Uterus (tissue), 4 donors: ENCODE measurements at places on chromosomes 1 and 21.

DNA sequence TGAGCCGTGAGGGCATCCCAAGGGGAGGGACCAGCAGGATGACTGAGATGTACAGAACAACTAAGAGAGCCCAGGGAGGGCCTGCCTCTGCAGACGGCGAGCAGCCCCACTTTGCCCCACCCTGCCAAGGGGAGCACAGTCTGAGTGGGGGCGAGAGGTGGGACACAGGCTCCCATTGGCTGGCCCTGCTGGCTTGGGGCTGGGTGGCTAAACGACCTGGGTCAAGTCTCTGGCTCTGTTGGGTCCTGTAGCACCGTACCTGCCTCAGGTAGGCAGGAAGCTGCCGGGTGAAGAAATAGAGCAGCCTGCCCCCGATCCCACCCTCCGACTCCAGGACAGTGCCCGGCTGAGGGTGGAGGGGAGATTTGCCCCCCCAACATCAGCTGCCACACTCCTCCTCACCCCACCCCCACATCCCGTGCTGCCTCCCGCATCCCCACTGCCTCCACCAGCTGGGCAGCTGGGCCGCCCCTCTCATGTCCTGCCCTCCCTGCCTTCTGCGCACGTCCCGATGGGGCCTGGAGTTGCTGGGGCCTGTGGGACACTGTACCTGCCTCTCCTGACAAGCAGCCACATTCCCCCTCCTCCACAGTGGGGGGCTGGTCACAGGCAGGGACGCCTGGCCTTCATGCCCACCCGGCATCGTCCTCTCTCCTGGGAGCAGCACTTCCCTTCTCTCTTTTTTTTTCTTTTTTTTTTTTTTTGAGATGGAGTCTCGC lies 12.6 kb upstream of the PLEKHG5 start:
- no peak overlapping the region for H3K4me3 ChIP-seq
- no peak overlapping the region for H3K27ac ChIP-seq
- no peaks in the 10 kb centered on the region for H3K27me3 ChIP-seq
- DNase-seq: no peak
- no peaks in the 10 kb centered on the region for H3K36me3 ChIP-seq
- peaks cover 8% of the 10 kb centered on the region for H3K4me1 ChIP-seq

- H3K4me1 ChIP-seq: no peaks in the 10 kb centered on the region
- H3K36me3 ChIP-seq: no peaks in the 10 kb centered on the region
- no peaks in the 10 kb centered on the region for H3K27me3 ChIP-seq
Measured at GRCh38 chr1:116506132-116507004, 64.5 kb downstream of the CD58 start.

GRCh38 chr1:36256558-36257374 lies 32.5 kb downstream of the THRAP3 start:
- DNase-seq: no peak
- H3K4me1 ChIP-seq: peaks cover 7% of the 10 kb centered on the region
- H3K4me3 ChIP-seq: no peak overlapping the region
- H3K27me3 ChIP-seq: no peaks in the 10 kb centered on the region

GRCh38 chr1:85654066-85654782 lies 54.0 kb downstream of the ZNHIT6 start:
- no peak overlapping the region for H3K4me3 ChIP-seq
- no peaks in the 10 kb centered on the region for H3K27me3 ChIP-seq
- H3K4me1 ChIP-seq: no peaks in the 10 kb centered on the region
- no peak for DNase-seq
- no peaks in the 10 kb centered on the region for H3K36me3 ChIP-seq

- no peaks in the 10 kb centered on the region for H3K4me1 ChIP-seq
- H3K27me3 ChIP-seq: no peaks in the 10 kb centered on the region
- peak overlapping the region; percentile 59 for H3K27ac ChIP-seq
- DNase-seq: no peak
- H3K36me3 ChIP-seq: no peaks in the 10 kb centered on the region
- H3K4me3 ChIP-seq: no peak overlapping the region
Measured at GRCh38 chr1:94953746-94954145, 26.8 kb upstream of the CNN3 start.

DNA sequence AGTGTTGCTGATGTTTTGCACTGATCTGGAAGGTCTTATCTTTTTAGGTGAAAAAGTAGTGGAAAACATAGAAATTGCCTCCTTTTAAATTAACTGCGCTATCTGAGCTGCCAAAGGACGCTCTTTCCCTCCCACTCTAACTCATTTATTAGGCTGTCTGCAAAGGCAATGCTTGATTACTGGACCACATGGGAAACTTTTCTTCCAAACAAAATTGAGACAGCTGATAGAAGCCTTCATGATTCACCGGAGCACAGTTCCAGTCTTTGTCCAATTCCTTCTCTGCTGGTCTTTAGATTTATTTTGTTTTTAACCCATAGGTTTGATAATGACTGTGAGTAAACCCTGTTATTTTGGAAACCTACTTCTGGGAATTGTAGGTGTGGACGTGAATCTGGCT lies 93.0 kb upstream of the RAVER2 start:
- no peaks in the 10 kb centered on the region for H3K4me1 ChIP-seq
- peak overlapping the region; percentile 21 for H3K27ac ChIP-seq
- H3K4me3 ChIP-seq: no peak overlapping the region
- no peak for DNase-seq
- H3K27me3 ChIP-seq: no peaks in the 10 kb centered on the region
- no peaks in the 10 kb centered on the region for H3K36me3 ChIP-seq

GRCh38 chr1:233367057-233367803 lies 39.7 kb downstream of the MAP3K21 start:
- H3K27ac ChIP-seq: no peak overlapping the region
- H3K36me3 ChIP-seq: no peaks in the 10 kb centered on the region
- H3K4me1 ChIP-seq: no peaks in the 10 kb centered on the region
- no peaks in the 10 kb centered on the region for H3K27me3 ChIP-seq
- DNase-seq: no peak

GRCh38 chr1:35379317-35380000 lies 111.0 kb downstream of the ZMYM4 start:
- H3K27ac ChIP-seq: no peak overlapping the region
- H3K27me3 ChIP-seq: no peaks in the 10 kb centered on the region
- DNase-seq: no peak
- no peak overlapping the region for H3K4me3 ChIP-seq

GRCh38 chr1:67041841-67042503 lies 12.0 kb downstream of the SLC35D1 start:
- peak overlapping the region; percentile 70 for H3K27ac ChIP-seq
- H3K36me3 ChIP-seq: no peaks in the 10 kb centered on the region
- no peaks in the 10 kb centered on the region for H3K27me3 ChIP-seq
- no peak overlapping the region for H3K4me3 ChIP-seq
- no peak for DNase-seq

GRCh38 chr1:54888080-54888733 lies 1.2 kb upstream of the DHCR24 start:
- no peaks in the 10 kb centered on the region for H3K36me3 ChIP-seq
- no peak overlapping the region for H3K4me3 ChIP-seq
- H3K27me3 ChIP-seq: no peaks in the 10 kb centered on the region
- H3K4me1 ChIP-seq: no peaks in the 10 kb centered on the region
- DNase-seq: no peak
- no peak overlapping the region for H3K27ac ChIP-seq

- no peak for DNase-seq
- H3K36me3 ChIP-seq: no peaks in the 10 kb centered on the region
- H3K4me1 ChIP-seq: no peaks in the 10 kb centered on the region
- no peak overlapping the region for H3K4me3 ChIP-seq
Measured at GRCh38 chr1:116929961-116930592, 20.4 kb downstream of the PTGFRN start.

DNA sequence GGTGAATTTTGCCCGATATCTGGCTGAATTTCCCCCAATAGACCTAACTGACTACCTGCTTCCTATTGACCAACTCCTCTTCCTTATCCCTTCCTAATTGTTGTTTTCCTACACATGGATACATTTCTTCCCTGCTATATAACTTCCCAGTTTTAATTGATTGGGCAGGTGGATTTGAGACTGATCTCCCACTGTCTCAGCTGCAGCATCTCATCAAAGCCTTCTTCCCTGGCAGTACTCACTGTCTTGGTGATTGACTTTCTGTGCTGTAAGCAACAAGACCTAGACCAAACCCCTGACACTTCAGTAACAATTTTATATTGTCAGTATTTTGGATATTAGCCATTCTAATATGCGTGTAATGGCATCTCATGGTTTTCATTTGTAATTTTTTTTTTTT lies 11.3 kb upstream of the PLA2G2A start:
- H3K4me1 ChIP-seq: no peaks in the 10 kb centered on the region
- DNase-seq: no peak
- H3K27me3 ChIP-seq: no peaks in the 10 kb centered on the region
- H3K36me3 ChIP-seq: no peaks in the 10 kb centered on the region
- no peak overlapping the region for H3K4me3 ChIP-seq

DNA sequence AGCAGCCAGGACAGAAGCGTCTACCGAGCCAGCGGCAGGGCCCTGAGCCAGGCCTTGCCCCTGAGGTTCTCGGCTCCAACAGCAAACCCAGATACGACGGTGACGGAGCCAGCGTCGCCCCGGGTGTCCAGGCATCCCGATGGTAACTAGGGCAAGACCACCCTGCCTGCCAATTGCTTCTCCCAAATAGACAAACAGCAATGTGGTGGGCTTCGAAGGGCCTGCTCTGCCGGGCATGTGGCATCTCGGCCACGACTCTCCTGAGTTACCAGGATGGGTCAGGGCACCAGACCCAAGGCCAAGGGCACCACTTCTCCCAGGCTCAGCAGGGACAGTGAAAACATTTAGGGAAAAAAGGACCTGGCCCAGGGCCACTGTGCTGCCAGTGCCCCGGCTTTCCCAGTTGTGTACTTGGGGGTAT lies 3.2 kb upstream of the ACTRT2 start:
- no peak overlapping the region for H3K27ac ChIP-seq
- H3K27me3 ChIP-seq: no peaks in the 10 kb centered on the region
- no peaks in the 10 kb centered on the region for H3K4me1 ChIP-seq
- DNase-seq: no peak
- H3K4me3 ChIP-seq: no peak overlapping the region

DNA sequence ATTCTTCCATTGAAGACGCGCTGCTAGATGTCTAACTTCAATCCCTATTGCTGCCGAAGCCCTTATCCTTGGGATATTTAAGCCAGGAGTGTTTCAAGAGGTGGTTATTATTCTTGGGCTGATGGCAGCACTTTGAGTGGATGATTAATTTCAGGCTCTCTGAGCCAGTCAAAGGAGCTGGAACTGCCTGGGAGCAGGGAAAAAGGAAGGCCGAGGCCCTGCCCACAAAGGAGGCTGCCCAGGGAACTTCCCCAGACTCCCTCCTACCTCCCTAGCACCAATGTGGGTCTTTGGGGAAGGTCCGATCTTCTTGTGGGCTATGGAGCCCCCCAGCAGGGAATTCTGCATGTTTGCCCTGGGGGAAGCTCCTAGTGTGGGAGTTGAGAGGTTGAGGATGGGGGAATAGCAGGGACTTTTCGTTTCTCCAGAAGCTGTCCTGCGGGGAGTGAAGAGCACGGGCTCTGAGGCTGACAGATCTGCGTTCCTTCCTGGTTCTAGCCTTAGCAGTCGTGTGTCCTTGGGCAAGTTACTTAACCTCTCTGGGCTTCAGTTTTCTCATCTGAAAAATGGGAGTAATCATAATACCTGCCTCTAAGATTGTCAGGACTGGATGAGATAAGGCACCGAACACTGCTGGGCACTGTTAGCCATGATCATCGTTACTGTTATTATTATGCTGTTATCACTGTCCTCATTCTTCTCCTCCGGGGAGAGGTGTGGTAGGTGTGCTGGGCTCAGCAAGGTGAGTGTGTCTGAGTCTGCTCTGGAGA lies 6.3 kb downstream of the KCNQ4 start:
- no peaks in the 10 kb centered on the region for H3K27me3 ChIP-seq
- no peak overlapping the region for H3K4me3 ChIP-seq
- H3K27ac ChIP-seq: peak overlapping the region; percentile 57

DNA sequence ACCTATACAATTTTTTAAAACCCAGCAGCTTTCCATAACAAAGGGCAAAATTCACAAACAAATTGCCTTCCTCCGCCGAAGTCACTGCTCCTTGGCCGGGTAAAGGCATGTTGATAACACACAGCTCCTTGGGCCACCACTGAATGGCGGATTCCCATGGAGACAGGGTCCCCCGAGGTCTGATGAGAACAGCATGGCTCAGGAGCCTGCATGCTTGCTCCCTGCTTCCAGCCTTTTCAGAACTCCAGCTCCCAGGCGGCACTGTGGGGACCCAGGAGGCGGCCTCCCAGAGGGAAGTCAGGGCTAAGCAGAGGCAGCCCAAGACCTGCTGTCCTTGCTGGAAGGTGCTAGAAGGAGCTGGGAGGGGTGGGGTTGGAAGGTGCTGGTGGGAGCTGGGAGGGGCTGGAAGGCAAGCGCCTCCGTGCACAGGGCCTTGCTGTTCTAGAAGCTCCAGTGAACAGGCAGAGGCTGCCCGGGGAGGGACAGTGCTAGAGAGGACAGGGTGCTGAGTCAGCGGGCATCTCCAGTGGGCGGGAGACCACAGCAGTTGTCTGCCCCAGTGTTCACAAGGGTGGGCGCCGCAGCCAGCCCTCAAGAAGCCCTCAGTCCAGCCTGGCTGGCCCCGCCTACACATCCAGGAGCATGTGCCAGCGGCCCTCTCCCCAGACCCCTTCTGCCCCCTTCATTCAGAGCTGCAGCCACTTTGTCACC lies 35.1 kb downstream of the PRDM16 start:
- no peak overlapping the region for H3K27ac ChIP-seq
- no peaks in the 10 kb centered on the region for H3K36me3 ChIP-seq
- no peak for DNase-seq

GRCh38 chr1:165575468-165576099 lies 31.8 kb downstream of the LRRC52 start:
- no peak overlapping the region for H3K4me3 ChIP-seq
- no peaks in the 10 kb centered on the region for H3K4me1 ChIP-seq
- H3K36me3 ChIP-seq: no peaks in the 10 kb centered on the region
- no peak for DNase-seq
- no peaks in the 10 kb centered on the region for H3K27me3 ChIP-seq
- H3K27ac ChIP-seq: no peak overlapping the region

DNA sequence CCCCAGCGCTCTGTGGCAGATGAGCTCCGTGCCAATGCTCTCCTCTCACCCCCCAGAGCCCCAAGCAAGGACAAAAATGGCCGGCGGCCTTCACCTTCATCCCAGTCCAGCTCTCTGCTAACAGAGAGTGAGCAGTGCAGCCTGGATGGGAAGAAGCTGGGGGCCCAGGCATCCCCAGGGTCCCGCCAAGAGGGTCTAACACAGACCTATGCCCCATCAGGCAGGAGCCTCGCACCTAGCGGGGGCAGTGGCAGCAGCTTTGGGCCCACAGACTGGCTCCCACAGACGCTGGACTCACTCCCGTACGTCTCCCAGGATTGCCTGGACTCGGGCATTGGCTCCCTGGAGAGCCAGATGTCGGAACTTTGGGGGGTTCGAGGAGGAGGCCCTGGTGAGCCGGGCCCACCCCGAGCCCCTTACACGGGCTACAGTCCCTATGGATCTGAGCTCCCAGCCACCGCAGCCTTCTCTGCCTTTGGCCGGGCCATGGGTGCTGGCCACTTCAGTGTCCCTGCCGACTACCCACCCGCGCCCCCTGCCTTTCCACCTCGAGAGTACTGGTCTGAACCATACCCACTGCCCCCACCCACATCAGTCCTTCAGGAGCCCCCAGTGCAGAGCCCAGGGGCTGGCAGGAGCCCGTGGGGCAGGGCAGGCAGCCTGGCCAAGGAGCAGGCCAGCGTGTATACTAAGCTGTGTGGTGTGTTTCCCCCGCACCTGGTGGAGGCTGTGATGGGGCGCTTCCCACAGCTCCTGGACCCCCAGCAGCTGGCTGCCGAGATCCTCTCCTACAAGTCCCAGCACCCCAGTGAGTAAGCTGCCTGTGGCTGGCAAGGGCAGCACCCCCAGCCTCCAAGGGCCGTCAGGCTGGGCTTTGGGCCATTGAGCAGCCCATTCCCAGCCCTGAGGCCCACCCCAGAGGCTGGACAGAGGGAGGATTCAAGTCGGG lies 8.7 kb downstream of the ZC3H12A start:
- DNase-seq: no peak
- no peaks in the 10 kb centered on the region for H3K36me3 ChIP-seq
- no peaks in the 10 kb centered on the region for H3K27me3 ChIP-seq
- H3K27ac ChIP-seq: no peak overlapping the region
- H3K4me1 ChIP-seq: peaks cover 21% of the 10 kb centered on the region
